ENCODE measurements at places on chromosomes 16 and 17. TPM values are rescaled to one million over a fixed set of nuclear protein-coding genes. Genes with fewer than 3 reads are reported as not detected.

- no peak for DNase-seq
These were observed 15.3 kb upstream of the RPTOR start for GRCh38 chr17:80529104-80529903.

DNA sequence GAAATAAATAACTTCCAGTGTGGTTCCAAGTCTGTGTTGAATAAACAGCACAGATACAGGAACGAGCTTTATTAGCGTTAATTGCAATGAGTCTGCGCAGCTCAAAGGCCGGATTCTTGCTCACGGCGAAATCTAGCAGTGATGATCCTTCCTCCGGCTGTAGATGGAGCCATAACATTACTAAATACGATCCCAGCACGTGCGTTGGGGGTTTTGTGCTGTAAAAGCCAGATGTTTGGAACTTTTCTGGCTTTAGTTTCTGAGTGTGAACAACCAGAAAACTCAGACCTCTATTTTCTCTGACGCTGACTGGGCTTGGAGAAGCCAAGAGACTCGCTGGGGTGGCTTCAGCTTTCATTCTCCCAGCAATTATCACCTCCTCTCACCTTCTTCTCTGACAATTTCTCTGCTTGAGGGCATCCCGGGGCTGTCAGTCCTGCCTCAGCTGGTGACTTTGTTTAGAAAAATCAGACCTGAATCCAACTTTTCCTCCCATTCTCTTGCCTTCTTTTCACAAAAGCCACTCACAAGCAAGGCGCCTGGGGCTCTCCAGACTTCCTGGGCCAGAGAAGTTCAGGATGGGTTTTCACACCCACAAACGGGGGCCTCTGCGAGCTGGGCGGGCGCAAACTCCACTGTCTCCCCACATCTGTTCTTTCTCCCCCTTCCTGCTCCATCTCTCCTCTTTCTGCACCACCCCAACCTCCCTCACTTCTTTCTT, 47.1 kb upstream of the AKTIP start:
- DNase-seq, result peak; percentile 73

- DNase-seq, result no peak
These were observed 16.5 kb upstream of the ATP6V0A1 start for GRCh38 chr17:42442196-42442565.

Gene CCL22
- total RNA-seq, result not detected

Gene LRRC37A
- 3.6 TPM for total RNA-seq

DNA sequence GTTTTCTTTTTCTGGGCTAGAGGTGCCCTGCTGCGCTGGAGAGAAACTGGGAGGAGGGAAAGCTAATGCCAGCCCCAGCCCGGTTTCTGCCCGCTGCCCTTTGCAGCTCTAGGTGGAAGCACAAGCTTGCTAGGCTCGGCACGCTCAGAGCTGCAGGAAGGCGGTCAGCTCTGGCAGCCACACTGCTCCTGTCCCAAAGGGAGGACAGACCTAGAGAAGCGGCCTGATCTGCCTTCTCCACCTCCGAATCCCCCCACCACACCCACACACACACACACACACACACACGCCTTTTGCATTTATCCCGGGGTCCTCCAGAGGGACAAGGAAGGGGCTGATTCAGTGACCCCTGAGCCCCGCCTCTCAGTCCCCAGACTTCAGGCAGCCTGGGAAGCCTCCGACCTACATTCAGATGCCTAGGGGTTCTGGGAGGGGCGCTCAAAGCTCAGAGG, 418.1 kb downstream of the SOX9 start:
- DNase-seq, result no peak

Gene MPV17L
- 17.1 TPM for total RNA-seq

DNA sequence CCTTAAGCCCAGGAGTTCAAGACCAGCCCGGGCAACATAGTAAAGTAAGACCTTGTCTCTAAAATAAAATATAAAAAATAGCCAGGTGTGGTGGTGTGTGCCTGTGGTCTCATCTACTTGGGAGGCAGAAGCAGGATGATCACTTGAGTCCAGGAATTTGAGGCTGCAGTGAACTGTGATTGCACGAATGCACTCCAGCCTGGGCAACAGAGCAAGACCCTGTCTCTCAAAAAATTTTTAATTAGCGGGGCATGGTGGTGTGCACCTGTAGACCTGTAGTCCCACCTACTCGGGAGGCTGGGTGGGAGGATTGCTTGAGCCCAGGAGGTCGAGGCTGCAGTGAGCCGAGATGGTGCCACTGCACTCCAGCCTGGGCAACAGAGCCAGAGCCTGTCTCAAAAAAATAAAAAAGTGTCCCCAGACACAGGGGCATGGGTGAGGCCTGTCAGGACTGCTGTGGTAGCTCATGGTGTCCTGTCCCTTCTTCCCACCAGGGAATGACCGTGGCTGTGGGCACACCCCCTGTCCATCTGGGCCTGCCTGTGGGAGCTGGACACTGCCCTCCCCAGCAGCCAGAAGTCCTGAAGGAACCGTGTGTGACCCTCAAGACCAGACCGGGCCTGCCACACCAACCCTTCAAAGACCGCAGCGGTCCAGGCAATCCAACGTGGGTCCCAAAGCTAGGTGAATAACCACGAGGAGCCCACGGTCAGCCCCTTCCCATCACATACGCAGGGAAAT, 30.8 kb upstream of the GAA start:
- no peak for DNase-seq

Gene PSKH1
- total RNA-seq, result 36.8 TPM

- DNase-seq, result no peak
These were observed 930 bp downstream of the CHMP1A start for GRCh38 chr16:89656435-89657121.

DNA sequence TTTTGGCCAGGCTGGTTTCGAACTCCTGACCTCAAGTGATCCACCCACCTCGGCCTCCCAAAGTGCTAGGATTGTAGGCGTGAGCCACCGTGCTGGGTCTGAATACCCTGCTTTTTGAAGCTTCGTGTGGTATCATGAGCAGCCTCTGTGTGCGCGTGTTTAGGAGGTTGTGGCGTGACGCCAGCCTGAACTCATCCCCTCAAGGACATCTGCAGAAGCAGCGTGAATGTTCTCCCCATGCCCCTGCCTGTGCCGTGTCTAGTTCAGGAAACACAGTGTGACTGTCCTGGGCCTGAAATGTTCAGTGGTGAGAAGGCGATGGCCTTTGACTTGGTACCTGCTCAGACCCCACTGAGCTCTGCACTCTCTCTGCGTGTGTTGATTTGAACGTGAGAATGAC, 35.6 kb downstream of the RNF213 start:
- no peak for DNase-seq

GRCh38 chr16:89020925-89021595, 44.1 kb upstream of the CBFA2T3 start:
- no peak for DNase-seq

DNA sequence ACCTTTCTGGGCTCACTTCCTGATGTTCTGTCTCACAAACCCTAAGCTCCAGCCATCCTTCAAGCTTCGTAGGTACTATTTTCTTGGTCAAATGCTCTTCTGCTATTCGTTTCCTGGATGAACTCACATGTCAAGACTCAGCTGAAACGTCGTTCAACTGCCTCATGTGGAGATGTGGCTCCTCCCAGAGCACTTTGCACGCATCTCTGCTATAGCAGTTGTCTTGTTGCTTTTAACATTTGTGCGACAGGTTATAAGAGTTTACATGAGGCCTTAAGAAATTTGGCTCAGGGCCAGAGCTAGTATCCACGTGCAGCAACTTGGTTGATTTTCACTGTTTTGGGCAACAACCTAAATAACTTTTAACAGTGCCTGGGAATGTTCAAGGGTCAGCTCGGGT, 2.8 kb upstream of the KRT40 start:
- DNase-seq, result no peak

GRCh38 chr17:44473367-44473766, 29.8 kb downstream of the GPATCH8 start:
- no peak for DNase-seq

- DNase-seq, result no peak
These were observed 368.4 kb upstream of the CDH11 start for GRCh38 chr16:65490286-65490685.

- no peak for DNase-seq
These were observed 31.9 kb downstream of the TENT4B start for GRCh38 chr16:50185005-50185505.

GRCh38 chr17:31053071-31053470, 41.7 kb upstream of the NF1 start:
- DNase-seq, result no peak

Gene SMARCE1
- total RNA-seq, result 46.7 TPM

DNA sequence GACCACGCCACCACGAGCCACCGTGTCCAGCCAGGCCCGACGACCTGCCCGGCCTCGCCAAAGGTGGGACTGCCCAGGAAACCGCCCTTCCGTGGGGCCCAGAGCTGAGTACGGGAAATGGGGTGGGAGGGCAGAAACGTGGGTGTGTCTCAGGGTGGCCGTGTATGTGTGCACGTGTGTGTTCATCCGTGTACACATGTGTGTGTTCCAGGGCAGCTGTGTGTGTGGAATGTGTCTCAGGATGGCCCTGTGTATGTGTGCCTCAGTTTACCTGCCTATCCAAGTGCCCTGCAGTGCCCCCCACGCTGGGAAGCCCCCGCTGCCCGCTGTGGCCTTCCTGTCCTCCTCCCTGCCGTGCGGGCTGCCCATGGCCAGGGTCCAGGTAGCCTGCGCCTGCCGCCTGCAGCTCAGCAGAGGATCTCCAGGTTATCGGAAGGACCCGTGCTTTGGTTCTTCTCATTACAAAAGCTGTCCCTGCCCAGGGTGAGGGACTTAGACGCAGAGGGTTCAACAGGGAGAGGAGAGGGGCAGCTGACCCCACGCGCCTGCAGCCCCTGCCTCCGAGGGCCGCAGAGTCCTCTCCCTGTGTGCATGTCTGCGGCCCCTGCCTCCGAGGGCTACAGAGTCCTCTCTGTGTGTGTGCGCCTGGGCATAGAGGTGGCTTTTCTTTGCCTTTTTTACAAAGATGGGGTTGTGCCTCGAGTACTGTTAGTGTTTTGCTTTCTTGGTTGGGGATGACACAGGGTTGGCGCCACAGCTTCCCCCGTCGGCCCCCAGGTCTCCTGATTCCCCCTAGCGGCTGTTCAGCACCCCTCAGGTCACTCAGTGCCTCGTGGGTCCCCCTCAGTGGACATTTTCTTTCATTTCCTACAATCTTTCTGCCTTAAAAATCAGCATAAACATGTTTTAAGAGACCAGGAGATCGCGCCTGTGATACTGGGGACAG, 23.6 kb downstream of the ZNF469 start:
- no peak for DNase-seq

Gene ZPBP2
- total RNA-seq, result not detected

DNA sequence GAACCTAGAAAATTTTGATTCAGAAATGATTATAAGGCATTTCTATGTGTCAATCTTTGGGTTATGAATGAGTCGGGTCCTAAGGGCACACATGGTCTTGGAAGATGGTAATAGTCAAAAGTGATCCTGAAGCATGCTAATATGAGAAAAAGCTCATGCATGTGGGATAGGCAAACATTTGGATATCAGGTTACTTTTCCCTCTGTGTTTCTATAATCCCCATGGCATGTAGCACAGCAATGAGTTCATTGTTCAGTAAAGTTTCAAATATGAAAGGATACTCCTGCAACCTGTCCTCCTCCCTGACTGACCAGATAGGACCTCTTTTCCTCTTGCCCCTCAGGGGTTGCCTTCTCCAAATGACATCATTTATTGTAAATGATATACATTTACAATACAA, 249.9 kb upstream of the MON1B start:
- no peak for DNase-seq

DNA sequence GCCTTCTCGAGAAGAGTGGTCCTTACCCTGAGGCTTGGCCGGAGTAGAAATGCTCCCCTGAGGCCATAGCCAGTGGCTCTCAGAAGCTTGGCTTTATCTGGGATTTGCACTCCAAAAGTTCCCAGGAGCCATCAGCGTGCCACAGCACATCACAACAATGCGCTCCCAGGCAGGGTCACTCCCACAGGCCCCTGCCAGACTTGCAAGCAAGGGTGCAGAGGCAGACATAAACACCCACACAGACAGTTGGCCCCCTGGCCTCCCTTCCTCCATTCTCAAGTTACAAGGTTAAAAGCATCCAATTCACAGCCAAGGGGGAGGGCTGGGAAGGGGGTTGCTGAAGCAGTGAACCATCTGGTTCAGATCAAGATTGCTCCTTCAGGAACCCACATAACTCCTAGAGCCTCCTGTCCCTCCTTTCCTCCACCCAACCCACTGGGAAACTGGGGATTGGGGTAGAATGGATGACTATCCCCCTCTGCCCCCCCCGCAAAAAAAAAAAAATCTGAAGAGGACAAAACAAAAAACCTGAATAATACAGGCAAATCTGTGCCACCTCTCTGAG, 1.8 kb downstream of the ST3GAL2 start:
- no peak for DNase-seq

Gene SOX15
- total RNA-seq, result not detected

DNA sequence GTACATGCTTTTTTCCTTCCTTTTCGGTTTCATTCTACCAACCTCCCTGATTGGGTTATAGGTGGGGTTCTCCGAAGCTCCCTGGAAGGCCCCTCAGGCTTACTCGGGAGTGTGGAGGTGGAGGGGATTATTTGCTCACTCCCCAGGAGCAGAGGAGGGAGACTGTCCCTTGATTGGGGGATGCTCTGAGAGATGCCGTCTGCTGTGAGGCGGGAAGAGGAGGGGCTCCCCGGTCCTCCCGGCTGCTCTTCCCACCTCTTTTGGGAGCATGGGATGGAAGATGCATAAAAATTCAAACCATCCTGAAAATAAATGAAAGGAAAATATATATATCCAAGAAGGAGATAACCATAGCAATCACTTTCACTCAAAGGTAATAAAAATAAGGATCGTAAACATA, 16.1 kb upstream of the RPTOR start:
- DNase-seq, result no peak

DNA sequence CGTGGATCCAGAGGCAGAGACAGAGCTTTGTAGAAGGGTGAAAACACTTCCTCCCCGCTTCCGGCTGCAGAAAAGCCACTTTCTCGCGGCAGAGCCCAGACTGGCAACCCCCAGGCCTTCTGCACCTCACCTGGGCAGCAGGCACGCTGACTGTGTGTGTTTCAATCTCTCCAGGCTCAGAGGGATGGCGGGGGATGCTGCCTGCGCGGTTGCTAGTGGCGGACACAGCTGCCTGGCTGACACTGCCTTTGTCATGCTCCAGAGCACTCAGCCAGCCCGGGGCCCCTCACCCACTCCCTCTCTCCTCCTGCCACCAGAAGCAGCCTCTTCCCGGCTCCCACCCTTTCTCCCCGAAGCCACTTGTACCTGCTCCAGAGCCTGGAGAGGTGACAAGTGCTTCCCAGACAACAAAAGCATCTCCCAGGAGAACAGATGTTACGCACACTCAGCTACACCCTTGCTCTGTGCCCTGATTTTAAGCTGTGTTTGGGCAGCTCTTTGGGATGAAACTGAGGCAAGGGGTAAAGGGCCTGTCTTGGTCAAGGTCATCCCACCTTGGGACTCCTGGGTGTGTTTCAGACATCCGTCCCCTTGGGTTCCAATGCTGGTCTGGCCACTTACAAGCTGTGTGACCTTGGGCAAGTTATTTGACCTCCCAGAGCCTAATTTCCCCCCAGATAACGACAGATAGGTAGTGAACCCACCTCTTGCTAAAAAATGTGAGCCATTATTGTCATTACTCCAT, 9.2 kb upstream of the GLIS2 start:
- peak; percentile 63 for DNase-seq

Gene EVI2B
- total RNA-seq, result 5.6 TPM

- no peak for DNase-seq
These were observed 199.0 kb upstream of the SOX9 start for GRCh38 chr17:71921796-71922195.
